Right forelimb (tissue), 1 donor: ENCODE measurements at places on chromosomes 7 and 10.

DNA sequence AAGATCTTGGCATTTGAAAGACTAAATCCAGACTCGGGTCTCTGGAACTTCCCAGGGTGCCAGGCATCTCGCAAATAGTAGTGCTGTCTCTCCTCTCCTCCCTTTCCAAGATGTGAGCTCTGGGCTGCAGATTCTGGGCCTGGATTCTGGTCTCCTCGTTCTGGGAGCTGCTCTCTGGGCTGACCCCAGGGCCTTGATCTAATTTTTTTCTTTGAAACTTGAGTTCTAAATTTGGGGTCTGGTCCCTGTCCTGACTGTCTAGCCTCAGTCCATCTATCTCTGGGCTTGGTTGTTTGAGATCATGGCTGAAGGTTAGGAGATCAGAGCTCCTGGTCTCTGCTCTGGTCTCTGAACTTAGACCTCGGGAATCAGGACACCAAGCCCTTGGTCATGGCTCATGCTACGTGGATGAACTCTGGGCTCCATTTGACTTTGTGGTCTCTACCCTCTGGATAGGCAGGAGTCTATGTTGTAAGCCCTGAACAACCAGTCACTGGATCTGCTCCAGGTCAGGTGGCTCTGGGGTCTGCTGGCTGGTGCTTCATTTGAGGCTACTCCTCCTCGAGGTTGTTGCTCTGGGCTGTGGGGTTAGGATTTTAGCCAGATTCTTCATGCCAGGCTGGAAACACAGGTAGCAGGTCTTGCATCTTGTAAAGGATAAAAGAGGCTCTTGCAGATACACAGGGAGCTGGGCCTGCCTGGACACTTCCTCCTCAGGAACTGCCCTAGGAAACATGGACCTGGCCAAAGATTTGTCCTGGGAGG lies 8.0 kb upstream of the MBL2 start:
- DNase-seq: no peak

DNA sequence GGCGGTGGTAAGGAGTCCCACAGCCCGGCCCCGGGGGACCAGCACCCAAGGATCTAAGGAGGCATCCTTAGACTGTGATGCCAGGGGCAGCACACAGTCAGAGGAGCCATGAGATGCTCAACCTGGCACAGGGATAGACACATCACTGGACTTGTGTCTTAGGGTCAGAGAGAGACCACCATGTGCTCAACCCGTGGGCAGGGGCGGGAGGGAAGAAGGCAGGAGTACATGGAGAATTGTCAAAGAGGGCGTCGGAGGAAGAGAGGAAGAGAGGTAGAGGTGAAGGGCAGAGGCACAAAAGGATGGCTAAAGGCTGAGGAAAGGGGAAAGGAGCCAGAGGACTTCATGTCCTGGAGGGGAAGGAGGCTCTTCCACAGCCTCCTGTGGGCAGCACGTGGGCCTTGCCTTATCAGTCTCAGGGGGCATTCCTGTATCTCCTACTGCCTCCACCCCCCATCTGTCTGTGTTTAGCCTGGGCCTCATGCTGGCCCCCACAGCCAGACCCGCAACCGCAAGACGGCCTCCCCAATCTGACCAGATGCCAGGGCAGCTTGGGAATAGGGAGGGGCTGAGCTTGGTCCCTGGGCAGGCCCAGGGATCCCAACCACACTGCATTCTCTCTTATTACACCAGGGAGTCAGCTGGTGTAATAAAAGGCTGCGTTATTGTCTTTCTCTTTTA lies 2.2 kb downstream of the ADCY1 start:
- DNase-seq: peak; percentile 39

DNA sequence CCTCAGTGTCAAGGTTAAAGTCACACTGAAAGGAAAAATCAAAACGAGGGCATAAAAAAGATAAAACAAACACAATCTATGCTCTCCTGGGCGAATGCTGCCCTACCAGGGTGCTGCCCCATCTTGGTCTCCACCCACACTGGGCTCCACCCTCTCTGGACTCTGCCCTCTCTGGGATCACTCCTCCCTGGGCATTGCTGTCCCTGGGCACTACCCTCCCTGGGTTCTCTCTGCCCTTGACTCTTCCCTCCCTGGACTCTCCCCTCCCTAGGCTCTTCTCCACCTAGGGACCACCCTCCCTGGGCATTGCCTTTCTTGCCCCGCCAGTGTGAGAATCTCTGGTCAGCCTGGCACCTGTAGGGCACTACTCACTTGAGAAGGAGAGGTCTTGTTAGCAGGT lies 8.6 kb downstream of the GDF2 start:
- no peak for DNase-seq

- DNase-seq: peak; percentile 54
These were observed 59.6 kb downstream of the ADRB1 start for GRCh38 chr10:114103284-114103683.

DNA sequence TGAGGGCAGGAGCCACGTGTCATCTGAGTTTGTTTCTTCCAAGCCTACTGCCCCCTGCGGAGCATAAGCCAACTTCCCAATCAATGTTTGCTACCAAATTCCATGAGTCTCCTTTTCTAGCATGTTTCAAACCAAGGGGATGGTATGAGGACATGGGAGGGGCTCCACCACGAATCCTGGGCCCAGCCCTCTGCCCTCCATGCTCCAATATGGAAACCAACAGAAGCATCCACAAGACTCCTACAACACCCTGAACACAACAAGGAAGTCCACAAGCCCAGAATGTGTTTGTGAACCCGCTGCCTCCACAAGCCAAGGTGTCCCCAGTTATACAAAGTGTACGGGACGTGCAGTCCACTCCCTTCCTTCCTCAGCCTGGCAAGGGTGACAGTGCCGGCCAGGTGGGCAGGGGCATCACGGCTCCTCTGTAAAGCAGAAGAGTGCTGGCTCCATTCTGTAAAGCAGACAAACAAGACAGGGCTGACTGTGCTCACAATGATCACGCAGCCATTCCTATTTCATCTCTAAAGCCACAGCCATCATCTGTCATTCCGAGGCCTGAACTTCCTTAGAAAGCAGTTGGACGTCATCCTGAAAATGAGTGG lies 466.1 kb downstream of the PTPRN2 start:
- DNase-seq: no peak

DNA sequence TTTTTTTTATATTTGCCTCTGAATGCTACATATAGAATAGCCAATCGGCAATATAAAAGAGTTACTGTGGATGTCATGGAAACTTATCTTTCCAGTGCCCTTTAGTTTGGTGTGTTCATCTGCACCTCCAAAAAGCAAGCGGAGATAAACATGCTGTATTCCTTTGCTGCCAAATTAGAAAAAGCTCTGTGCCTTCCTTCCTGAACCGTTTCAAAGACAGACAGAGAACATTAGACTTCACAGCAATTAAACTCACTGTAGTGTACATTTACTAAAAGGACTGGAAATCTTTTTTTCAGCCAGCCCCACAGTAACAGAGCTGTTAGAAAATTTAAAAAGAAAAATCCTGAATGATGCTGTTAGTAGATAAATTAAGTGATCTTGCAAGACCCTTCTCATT lies 707.5 kb downstream of the LRMDA start:
- DNase-seq: no peak

DNA sequence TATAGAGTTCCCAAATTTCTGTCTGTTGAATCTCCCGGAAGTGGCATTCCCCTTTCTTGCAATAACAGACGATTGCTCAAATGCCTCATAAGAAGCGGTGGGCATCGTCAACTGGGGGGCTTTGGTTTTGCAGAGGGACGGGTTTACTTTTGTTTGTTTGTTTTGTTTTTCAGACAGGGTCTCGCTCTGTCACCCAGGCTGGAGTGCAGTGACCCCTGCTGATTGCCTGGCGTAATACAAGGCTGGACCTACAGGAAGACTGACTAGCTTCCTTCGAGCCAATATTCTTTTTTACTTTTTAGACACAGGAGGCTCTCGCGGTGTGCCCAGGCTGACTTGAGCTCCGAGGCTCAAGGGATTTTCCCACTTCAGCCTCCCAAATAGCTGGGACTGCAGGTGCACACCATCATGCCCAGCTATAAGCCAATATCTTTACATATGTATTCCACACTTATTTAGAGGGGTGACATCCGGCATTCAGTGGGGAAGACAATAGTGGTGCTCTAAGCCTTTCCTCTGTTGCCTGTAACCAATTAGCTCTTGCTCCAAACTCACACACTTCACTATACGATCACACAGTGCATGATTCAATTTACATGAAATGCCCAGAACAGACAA lies 58.1 kb downstream of the FHIP2A start:
- DNase-seq: no peak

GRCh38 chr7:45390180-45390579 lies 184.0 kb upstream of the ADCY1 start:
- DNase-seq: no peak

DNA sequence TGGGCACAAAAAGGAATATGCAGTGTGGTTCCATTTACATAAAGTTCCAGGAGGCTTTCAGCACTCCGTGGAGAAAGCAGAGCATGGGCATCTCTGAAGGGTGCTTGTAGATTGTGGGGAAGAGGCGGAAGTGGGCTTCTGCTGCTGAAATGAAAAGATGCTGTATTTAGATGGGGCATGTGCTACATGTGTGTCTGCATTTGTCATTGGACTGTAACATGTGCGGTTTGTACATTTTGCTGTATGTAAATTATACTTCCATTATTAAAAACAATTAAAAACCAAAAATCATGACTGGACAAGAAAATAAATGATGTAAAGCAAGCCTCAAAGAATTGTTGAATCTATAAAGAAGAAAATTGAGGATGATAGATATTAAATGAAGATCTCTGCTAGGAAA lies 334.0 kb downstream of the WDR37 start:
- DNase-seq: no peak

- peak; percentile 56 for DNase-seq
These were observed 11.8 kb upstream of the ACSL5 start for GRCh38 chr10:112361951-112362751.

DNA sequence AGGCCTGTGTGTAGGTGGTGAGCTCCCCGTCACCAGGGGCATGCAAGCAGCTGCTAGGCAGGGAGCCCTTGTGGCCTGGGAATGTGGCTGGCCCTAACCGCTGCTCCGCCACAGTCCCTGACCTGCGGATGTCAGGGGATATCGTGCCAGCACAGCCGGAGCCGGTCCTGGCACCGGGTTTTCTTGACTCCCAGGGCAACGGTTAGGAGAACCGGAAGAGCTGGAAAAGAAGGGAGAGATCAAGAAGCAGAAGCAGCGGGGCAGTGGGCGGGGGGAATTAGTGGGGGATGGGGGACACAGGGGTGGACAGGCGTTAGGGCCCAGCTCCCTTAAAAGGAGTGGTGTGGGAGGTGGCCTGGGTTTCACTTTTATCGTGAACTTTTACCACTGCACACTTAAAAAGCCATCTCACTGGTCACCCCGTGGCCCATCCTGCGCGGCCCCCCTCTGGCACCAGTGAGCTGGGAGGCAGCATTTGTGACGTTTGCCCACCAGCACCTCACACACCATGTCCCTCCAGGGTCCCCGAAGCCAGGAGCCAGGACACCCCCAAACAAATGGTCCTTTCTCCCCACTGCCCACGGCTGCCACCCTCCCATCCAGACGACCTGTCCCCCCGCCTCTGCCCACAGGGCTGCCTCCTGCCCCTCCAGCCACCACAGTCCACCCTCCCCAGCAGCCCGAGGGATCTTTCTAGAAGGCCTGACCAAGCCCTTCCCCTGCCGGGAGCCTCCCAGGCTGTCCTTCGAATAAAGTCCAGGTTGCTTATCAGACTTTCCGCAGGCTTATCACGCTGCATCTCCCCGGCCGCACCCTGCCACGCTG lies 1.8 kb upstream of the MICALL2 start:
- no peak for DNase-seq

DNA sequence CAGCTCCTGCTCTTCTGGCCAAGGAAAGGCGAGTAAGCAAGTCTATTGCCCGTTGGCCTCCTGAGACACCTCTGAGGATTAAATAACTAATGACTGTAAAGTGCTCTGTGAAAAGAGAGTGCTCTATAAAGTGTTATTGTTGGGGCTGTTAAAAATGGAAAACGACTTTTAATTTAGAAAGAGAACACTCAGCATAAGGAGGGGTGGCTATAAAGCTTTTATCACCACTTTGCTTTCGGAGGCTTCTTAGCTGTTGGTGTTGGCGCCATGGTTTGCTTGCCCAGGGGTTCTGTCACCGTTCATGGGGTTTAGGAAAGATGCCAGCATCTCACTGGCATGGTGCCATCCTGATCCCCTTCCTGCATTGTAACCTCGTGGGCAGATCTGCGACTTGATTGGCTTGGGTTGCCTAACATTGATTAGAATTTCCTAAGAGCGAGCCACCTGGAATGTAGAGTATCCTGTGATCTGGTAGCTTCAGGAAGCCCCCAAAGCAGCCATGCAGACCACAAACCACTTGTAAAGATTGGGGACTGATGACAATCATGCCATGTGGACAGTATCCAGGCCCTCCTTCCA lies 509.9 kb downstream of the LRMDA start:
- DNase-seq: no peak

DNA sequence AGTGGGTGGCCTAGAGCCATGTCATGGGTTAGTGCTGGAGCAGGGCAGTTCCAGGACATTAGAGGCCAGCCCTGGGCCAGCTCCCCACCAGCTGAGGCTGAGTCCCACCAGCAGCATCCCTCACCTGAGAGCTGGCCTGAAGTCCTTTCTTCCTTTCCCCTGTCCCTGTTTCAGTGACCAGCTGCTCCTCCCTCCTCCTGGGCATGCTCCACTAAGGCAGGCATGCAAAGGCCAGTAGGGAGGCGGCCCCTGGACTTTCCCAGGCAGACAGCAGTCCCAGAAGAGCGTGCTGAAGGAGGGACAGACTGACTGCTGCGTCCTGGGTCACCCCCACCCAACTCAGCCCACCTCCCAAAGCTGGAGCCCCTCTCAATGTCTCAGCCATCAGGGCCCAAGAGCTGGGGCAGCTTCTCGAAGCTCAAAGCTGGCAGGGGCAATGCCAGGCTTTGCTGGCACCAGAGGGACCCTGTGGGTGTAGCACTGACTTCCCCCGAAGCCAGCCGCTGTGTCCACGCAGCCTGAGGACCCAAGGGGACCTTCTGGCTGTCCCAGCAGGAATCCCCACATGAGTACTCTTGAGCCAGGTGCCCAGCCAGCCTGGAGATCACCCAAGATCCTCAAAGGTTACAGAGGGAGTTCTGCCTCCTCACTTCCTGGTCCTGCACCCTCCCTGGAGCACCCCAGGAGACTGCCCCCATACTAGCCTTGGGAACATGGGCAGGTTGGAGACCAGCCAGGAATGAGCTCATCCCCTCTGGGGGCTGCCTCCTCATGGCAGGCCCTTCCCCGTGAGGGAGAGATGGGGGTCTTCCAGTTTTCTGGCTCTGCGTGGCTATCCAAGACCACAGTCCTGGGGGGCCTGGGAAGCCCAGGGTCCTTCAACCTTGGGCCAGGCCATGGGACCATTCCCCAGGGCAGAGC lies 35.2 kb upstream of the RET start:
- DNase-seq: peak; percentile 38
